ENCODE measurements at places on chromosomes 11 and 22.
A peak's percentile ranks its signal among the peaks of the same experiment; 100 is the strongest.

GRCh38 chr11:108909041-108909440 is 244.2 kb downstream of the DDX10 start:
- DNase-seq, result no peak

- peak; percentile 70 for DNase-seq
Measured at GRCh38 chr22:32985899-32986765, 72.0 kb downstream of the SYN3 start.

DNA sequence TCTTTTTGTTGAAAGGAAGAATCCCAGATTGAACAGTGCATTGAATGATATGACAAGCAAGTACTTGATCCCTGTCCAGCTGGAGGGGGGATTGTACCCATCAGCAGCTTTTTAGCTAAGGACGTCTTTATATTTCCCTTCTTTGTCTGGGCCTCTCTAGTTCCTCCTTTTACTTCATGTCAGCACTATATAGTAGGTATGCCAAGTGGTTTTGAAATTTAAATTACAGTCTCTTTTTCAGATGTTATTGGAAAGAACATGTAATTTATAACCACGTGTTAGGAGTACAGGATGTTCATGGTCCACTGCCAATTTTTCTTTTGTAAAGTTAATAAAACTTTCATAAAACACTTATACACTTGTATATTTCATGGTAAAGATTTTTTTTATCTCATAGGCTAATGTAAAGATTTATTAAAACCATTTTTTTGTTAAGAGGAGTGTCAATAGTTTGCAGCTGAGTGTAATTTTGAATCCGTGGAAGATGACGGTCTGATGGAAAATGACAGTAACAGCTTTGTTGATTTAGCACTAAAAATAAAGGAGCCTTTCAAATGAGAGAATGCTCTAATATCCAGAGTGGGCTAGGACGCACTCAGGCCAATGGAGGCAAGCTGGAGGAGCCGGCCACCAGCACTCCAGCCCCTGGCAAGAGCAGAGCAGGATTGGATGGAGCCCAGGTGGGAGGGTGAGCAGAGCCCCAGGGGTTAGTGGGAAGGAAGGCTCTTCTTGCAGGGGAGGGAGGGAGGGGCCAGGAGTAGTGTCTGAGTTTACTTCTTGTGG is 488.3 kb downstream of the INSC start:
- no peak for DNase-seq

- DNase-seq, result no peak
Measured at GRCh38 chr11:36019722-36020121, 75.9 kb downstream of the LDLRAD3 start.

GRCh38 chr22:44430716-44431115 is 67.3 kb downstream of the RTL6 start:
- DNase-seq, result no peak

DNA sequence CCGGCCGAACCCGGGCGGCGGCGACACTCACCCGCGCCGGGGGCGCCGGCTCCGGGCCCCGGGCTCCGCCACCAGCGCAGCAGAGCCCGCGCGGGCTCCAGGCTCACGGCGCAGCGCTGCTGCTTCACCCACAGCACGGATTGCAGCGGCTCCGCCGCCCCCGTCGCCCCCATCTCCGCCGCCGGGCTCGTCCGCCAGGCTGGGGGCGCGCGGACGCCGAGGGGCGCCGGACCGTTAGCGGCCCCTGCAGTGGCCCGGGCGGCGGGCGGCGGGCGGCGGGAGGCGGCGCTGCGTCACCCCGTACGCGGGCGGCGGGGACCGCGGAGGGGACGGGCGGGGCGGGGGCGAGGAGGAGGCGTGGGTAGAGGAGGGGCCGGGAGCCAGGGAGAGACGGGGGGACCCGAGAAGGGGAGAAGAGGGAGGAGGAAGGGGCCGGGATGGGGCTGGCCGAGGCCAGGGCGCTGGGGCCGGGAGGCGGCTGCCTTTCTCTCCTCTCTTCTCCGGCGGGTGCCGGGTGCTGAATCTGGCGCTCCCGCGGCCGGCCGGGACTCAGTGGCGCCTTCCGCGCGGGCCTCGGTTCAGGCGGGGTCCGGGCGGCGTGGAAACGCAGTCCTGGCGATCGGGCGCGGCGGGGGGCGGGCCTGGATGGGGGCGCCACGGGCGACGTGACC is at the start of gene CERK:
Gene CERK (minus strand): TSS at position 277 of the 671 bp plus-strand sequence. CDS start 104 bp downstream, at position 173.
- DNase-seq, result peak; percentile 89

- DNase-seq, result no peak
Measured at GRCh38 chr11:114000526-114000925, 25.6 kb downstream of the HTR3A start.

DNA sequence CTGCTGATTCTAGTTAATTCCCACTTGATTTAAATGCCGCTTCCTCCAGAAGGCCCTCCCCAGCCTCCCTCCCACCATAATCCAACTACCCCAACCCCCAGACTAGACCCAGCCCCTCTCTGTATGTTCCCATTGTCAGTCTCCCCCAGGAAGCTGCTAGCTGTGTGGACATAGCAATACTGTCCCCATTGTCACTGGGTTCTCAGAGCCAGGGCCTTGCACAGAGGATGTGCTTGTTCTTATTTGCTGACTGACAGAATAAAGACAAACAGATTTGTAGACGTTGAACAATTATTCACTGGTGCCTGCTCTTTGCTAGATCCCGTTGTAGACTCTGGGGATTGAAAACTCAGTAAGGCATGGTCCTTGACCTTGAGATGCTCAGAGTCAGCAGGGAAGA is 45.7 kb upstream of the NAV2 start:
- no peak for DNase-seq

Measured in GM13977 (cell line).